ENCODE measurements at places on chromosomes 11 and 22.

GRCh38 chr22:26585104-26585790, 4.7 kb downstream of the TPST2 start:
- DNase-seq: no peak

DNA sequence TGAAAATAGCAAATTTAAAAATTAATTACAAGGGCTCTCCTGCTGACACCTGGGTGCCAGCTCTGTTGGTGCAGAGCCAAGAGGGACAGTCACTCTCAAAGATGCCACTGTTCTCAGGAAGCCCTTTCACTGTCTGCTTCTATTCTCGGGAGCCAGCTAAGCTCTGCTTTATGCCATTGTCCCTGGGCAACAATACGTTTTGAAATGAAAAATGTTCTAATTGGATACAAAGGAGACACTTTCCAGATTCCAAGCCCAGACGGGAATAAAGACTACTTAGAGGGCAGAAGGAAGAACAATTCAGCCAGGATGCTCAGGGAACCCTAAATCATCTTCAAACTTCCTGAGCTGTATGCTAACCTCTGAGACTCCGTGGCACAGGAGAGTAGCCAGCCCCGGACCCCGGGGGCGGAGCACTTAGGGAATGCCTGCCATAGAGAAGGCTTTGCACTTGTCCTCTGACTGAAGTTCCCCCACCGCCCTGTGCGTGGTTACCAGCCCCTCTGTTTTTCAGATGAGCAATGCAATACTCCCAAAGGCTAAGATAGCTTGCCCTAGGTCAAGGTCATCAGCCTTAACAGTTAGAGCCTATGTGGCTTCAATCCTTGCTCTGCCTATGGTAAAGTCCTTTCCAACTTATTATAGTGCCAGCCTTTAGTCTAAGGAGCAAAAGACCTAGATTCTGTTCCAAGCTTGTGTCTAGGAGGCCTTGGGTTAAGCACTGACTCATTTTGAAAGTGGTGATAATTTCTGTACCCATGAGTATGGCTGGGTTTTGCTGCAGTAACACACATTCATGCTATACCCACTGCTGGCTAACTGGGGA, 150.9 kb downstream of the CACNA1I start:
- DNase-seq: no peak

DNA sequence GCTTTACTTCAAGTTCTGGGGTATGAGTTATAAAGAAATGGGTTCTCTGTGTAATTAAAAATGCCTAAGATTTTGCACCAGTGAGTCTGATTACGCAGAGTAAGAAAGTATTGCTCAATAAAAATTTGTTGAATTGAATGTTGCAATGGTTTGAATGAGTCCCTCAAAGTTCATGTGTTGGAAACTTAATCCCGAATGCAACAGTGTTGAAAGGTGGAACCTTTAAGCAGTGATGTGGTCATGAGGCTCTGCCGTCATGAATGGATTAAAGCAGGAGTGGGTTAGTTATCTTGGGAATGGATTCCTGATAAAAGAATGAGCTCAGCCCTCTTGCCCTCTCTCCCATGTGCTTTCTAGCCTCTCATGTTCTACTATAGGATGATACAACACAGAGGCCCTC, 52.6 kb upstream of the SESN3 start:
- DNase-seq: no peak

GRCh38 chr11:35302398-35302797, 117.0 kb downstream of the SLC1A2 start:
- DNase-seq: no peak

DNA sequence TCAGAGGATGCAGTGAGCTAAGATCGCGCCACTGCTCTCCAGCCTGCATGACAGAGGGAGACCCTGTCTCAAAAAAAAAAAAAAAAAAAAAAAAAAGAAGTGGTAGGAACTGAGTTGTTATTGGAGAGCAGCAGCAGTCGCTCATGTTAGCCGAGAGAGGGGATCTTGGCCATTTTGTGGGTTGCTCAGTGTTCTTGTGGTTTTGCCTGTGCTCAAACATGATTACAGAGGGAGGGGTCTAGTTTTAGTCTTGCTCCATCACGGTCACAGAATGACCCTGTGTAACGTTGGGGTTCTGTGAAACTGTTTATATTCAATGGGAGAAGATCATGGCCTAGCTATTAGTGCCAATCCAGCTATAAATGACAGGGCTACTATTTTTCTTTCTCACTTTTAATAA, 1.9 kb downstream of the DPAGT1 start:
- no peak for DNase-seq

DNA sequence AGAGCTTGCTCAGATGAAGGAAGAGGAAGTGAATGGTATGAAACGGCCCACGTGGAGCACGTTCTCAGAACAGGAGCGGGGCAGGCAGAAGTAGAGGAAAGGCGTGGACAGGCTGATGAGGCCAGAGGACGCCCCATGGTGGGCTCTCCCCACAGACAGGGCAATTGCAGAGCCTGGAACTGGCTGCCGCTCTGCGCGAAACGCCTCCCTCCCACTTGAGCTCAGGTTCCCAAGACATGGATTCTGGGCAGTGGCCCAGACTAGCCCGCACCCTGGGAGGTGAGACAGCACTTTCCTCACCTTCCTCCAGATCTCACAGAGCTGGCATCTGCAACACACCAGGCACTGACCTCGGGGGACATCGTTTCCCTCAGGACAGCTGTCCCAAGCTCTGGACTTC, 117.6 kb downstream of the PHF21B start:
- DNase-seq: no peak

DNA sequence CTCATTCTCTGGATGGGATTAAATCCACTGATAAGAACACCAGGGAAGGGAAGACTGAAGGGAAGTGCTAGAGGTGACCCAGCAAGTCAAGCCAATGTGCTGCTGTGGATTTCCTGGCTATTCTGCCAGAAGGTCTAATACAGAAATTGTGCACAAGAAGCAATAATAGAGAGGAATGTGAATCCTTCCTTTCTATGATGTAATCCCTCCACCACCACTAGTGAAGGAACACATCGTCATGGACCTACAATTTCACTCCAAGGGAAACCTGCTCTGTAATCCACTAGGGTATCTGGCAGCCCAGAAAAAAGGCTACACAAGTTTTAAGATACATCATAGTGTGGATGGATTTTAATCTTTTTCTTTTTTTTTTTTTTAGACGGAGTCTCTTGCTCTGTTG, 17.4 kb downstream of the LARGE2 start:
- no peak for DNase-seq

- DNase-seq: no peak
These were observed 36.6 kb downstream of the RCOR2 start for GRCh38 chr11:63880403-63880790.

DNA sequence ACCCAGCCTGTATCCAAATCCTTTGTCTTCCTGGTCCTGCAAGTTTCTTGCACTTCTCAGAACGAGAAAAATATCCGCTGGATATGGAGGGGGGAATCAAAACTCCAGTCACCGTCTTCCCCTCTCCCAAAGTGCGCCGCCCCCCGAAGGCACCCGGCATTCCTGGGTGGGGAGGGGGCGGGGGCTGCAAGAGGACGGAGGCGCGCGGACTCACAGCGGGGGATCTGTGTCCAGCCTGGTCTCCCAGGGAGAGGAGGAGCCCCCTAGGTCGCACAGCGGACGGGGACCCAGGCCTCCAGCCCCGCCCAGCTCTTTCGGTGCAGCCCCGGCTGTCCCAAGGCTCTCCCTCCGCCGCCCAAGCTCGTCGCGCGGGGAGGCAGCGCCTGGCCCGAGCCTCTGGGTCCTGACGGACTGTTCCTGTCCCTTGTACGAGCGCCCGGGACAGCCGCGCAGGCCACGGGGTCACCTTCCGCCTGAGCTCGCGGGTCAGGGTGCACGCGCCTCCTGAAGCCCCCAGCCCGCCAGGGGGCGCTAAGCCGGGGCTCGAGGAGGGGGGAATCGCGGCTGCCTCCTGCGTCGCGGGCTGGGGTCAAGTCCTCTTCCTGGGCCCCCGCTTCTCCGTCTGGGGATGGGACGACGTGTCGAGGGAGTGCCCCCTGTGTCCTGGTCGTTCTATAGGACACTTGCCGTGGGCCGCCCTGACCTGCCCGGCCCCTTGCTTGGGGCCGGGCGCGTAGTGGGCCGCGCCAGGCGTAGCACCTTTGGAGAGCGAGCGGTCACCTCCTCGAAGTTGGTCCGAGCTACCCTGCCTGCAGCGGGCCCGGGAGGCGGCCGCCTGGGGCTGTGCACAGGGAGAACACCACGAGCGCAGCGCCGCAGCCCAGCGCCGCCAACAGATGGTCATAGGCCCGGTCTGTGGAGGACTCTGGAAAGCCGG, 2.4 kb upstream of the WNT11 start:
- DNase-seq: no peak

GRCh38 chr11:13040969-13041561, 31.9 kb downstream of the RASSF10 start:
- DNase-seq: no peak

DNA sequence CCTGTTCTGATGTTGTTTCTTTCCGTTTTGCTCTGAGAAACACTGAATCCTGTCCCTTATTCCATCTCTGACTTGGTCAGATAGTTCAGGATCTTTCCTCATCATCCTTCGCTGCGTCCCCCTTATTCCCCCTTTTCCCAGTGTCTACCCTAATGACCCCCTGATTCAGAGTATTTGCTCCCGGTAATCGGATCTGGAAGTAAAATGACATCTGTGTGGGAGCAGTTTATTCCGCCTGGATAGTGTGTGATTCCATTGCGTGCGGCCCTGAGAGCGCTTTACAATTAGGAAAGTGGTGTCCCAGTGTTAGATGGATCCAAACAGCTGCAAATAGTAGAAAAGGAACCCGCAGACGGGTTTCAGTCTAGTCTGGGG, 606 bp downstream of the DRG1 start:
- DNase-seq: no peak

DNA sequence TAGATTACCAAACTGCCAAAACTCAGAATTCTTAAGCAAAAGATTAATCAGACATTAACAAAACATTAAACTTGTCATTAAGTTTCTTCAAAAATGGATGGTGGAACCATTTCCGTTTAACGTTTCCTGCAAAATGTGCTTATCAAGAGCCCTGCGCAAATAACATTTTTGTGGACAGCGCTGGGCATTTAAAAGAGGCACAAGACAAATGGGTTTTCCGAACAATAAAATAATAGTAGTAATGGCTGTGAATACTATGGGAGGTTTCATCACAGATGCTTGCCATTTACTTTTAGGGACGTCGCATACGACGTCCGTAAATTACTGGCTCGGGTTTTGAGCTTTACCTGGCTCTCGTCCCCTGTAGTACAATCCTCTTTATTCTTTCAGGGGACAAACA, 1.1 kb downstream of the NPAT start:
- peak; percentile 19 for DNase-seq

- DNase-seq: no peak
These were observed 209.7 kb upstream of the PLET1 start for GRCh38 chr11:112470355-112470754.

DNA sequence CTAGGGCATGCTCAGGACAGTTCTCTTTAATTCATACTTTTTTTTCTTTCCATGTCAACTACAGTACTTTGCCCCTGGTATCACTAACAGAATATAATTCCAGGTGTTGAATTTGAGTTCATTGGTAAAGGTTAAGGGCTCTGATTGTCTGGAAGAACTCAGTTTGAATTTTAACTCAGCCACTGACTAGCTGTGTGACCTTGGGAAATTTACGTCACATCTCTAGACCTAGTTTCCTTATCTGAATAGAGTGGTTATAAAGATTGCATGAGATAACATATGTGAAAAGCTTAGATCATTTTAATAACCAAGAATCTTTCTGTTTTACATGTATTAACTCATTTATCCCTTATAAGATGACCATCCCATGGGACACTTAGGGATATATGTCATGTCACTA, 15.8 kb upstream of the ZC3H12C start:
- DNase-seq: no peak

GRCh38 chr11:87039371-87039770, 1.6 kb downstream of the TMEM135 start:
- DNase-seq: no peak

- DNase-seq: peak; percentile 14
These were observed 129.5 kb upstream of the E2F8 start for GRCh38 chr11:19370100-19370861.

DNA sequence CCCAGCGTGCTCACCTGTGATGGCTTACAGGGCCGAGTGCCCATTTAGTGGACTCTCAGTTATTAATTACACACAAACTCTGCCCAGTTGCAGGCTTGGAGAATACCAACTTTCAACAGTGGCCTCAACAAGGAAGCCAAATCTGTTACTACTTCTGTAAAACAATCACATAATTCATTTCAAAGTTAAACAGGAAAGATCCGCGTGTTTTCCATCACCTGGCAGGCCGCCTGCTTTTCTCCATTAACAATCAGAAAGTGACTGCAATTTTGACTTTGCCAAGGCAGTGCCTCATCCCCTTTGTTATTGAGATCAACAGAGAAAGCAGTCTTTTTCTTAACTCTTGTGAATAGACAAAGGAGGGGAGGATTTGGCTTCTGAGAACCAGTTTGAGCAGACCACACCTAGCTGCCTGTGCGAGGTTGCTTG, 77.7 kb downstream of the BARX2 start:
- DNase-seq: no peak

DNA sequence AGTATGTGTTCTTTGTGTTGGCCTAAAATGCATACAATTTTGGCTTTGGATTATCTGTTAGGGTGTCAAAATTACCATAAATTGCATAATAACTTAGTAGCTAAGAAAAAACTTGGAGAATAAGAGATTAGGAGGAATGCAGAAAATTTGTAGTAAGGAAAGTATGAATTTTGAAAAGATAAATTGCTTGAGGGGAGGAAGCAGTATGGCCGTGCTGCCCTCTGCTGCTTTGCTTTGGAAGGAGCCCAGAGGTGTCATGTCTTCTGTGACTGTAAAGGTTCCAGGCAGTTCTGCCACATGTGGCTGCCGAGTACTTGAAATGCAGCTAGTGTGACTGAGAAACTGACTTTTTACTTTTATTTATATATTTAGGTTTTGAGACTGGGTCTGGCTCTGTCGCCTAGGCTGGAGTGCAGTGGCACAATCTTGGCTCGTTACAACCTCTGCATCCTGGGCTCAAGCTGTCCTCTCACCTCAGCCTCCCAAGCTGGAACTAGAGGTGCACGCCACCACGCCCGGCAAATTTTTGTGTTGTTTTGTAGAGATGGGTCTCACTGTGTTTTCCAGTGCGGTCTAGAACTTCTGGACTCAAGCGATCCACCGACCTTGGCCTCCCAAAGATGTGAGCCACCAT, 1.8 kb downstream of the ADSL start:
- no peak for DNase-seq

- no peak for DNase-seq
These were observed 17.4 kb upstream of the ABCC8 start for GRCh38 chr11:17494019-17494418.

Data from left kidney (tissue), 8 donors.